ENCODE measurements at places on chromosomes 2 and 18. TPM values are rescaled to one million over a fixed set of nuclear protein-coding genes. Genes with fewer than 3 reads are reported as not detected.

The SIGLEC15 gene
- total RNA-seq = 0.32 TPM

DNA sequence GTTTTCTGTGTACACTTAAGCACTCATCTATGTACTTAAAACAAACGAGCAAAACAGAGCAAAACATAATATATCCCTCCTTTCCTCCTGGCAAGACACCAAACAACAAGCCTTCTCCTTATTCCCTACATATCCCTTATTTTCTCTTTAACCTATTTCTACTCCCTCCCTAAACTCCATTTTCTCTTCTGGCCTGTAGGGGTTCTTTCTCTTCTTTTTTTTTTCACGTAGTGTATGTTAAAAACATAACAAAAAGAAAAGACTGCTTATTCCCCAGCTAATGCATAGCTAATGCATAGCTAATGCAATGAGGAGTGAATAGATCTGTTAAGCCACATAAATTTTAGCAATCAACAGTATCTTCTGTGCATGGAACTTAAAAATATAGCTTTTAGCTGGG lies 193.4 kb downstream of the TMEM247 start:
- no peak overlapping the region for H3K4me3 ChIP-seq
- no peak for DNase-seq
- no peaks in the 10 kb centered on the region for H3K27me3 ChIP-seq
- H3K4me1 ChIP-seq = no peaks in the 10 kb centered on the region
- H3K36me3 ChIP-seq = no peaks in the 10 kb centered on the region
- no peak overlapping the region for H3K27ac ChIP-seq

GRCh38 chr2:104472076-104472475 lies 381.8 kb upstream of the POU3F3 start:
- no peak overlapping the region for H3K27ac ChIP-seq
- DNase-seq = no peak
- no peak overlapping the region for H3K4me3 ChIP-seq
- no peaks in the 10 kb centered on the region for H3K27me3 ChIP-seq

- no peak overlapping the region for H3K4me3 ChIP-seq
- no peaks in the 10 kb centered on the region for H3K36me3 ChIP-seq
- no peaks in the 10 kb centered on the region for H3K27me3 ChIP-seq
- H3K27ac ChIP-seq = no peak overlapping the region
- H3K4me1 ChIP-seq = no peaks in the 10 kb centered on the region
- DNase-seq = no peak
These were observed 524.7 kb upstream of the CRIM1 start for GRCh38 chr2:35830833-35831232.

DNA sequence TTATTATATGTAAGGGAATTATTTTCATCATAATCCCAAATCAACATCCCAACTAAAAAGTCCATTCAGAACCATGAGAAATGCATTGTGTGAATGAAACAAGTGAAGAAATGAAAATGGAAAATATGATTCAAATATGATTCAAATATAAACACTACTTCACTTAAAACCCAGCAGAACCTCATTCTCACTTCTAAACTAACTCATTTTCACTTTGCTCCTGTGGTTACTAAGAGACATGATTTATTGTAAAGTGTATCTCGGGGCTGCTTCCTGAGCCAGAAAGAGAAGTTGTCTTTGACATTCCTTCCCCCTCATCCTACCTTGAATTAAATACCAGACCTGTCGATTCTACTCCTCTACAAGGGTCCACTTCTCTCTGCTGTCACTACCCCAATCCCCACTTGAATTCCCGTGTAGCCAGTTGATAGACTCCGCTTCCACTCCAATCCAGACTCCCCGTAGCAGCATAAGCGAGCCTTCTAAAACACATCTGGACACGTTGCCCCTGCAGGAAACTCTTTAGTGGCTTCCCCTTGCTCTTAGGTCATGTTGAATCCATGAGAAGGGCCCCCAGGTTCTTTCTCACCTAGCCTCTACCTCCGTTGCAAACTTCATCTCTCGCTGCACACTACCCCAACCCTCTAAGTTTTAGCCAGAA lies 697.0 kb upstream of the ID2 start:
- no peak for DNase-seq
- H3K27ac ChIP-seq = no peak overlapping the region
- no peaks in the 10 kb centered on the region for H3K27me3 ChIP-seq
- no peak overlapping the region for H3K4me3 ChIP-seq
- no peaks in the 10 kb centered on the region for H3K36me3 ChIP-seq

DNA sequence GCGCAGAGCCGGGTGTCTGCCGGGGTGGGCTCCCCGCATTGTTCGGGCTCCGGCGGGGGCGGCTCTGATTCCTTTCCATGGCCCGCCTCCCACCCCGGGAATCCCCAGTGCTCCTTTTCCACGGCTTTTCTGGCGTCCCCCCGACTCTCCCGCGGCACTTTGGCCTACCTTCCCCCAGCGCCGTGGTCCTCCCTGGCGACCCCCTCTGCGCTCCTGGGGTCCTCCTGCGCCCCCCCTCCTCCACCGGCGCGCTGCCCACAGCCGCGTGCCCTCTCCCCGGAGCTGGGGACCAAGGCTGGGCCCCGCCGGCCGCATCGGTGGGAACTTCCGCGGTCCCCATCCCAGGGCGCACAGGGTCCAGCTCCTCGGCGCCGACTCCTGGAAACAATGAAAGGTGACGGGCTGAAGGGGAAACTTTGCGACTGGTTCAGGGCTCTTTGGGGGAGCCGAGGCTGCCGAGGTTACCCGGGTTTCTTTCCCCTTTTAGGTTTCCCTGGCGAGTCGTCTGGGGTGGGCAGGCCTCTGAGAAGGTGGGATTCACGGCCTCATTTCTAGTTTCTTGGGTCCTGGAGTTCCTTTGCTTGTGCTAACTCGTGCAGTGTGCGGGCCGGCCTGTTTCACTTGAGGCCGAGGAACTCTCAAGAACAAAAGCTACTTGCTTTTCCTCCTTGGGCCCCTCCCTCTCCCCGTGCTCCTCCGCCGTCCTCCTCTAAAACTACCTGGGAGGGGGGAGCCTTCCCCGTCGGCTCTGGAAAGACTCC lies 2.2 kb downstream of the TGIF1 start:
- peak overlapping the region; percentile 79 for H3K4me3 ChIP-seq
- H3K27me3 ChIP-seq = no peaks in the 10 kb centered on the region
- DNase-seq = peak; percentile 76
- peaks cover 11% of the 10 kb centered on the region for H3K36me3 ChIP-seq

GRCh38 chr2:176283291-176284068 lies 14.2 kb downstream of the MTX2 start:
- H3K36me3 ChIP-seq = no peaks in the 10 kb centered on the region
- no peak overlapping the region for H3K27ac ChIP-seq
- no peak overlapping the region for H3K4me3 ChIP-seq
- H3K27me3 ChIP-seq = no peaks in the 10 kb centered on the region

The CERS6 gene
- 17.8 TPM for total RNA-seq

- DNase-seq = no peak
- no peaks in the 10 kb centered on the region for H3K27me3 ChIP-seq
- H3K36me3 ChIP-seq = no peaks in the 10 kb centered on the region
- no peak overlapping the region for H3K4me3 ChIP-seq
- peaks cover 45% of the 10 kb centered on the region for H3K4me1 ChIP-seq
These were observed 4.3 kb downstream of the LDLRAD4 start for GRCh38 chr18:13222856-13223281.

- no peak overlapping the region for H3K27ac ChIP-seq
These were observed 101.1 kb downstream of the BCL2 start for GRCh38 chr18:63218472-63218871.

The GNLY gene
- 18.5 TPM for total RNA-seq

DNA sequence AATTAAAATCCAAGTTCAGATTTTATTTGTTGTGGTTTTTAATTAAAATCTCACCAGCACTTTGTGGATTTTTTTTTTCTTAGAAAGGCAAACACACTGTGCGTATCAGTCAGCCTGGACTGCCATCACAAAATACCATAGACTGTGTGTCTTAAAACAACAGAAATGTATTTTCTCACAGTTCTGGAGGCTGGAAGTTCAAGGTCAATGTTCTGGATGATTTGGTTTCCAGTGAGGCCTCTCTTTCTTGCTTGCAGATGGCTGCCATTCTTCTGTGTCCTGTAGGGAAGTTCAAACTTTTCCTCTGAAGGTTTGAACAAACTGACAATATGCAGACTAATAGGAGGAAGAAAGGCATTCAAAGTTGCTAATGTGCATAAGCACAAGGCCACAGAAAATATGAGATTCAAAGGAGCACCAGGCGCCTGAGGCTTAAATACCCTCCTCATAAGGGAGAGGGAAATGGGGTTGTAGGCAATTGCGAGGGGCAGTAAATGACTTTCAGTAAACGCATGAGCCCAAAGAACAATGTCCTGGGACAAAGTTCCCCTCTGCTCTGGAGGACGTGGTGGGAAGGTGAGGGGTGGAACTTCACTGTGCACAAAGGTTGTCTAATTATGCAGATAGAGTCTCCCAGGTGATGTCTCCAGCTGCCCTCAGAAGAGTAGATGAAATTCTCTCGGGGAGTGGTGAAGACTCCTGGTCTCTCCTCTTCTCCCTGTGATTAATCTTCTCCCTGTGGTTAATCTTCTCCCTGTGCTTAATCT lies 26.5 kb upstream of the KCNF1 start:
- no peaks in the 10 kb centered on the region for H3K27me3 ChIP-seq
- no peak overlapping the region for H3K4me3 ChIP-seq
- H3K4me1 ChIP-seq = no peaks in the 10 kb centered on the region
- no peaks in the 10 kb centered on the region for H3K36me3 ChIP-seq

- H3K4me1 ChIP-seq = no peaks in the 10 kb centered on the region
- H3K36me3 ChIP-seq = peaks cover 18% of the 10 kb centered on the region
- DNase-seq = no peak
- no peaks in the 10 kb centered on the region for H3K27me3 ChIP-seq
These were observed 75.6 kb downstream of the GPD2 start for GRCh38 chr2:156511803-156512202.

DNA sequence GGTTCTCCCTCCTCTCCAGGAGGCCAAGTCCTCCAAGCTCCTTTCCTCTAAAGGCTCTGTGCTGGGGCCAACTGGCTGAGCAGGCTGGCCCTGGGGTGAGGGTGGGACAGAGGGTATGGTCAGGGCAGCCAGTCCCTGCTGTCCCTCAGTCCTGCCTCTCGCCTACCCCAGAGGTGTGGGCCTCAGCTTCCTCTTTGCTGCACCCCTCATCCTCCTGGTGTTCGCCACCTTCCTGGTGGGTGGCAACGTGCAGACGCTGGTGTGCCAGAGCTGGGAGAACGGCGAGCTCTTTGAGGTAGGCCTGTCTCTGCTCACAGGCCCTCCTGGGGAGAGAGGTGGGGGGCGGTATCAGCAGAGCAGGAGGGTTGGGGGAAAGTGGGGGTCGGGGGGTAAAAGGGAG lies 6.8 kb downstream of the PROM2 start:
- no peaks in the 10 kb centered on the region for H3K4me1 ChIP-seq
- H3K27me3 ChIP-seq = no peaks in the 10 kb centered on the region
- H3K36me3 ChIP-seq = no peaks in the 10 kb centered on the region
- H3K4me3 ChIP-seq = no peak overlapping the region
- no peak overlapping the region for H3K27ac ChIP-seq
- DNase-seq = no peak
